ENCODE measurements at places on chromosomes 4 and X. TPM values are rescaled to one million over a fixed set of nuclear protein-coding genes. Genes with fewer than 3 reads are reported as not detected.
A peak's percentile ranks its signal among the peaks of the same experiment; 100 is the strongest.

DNA sequence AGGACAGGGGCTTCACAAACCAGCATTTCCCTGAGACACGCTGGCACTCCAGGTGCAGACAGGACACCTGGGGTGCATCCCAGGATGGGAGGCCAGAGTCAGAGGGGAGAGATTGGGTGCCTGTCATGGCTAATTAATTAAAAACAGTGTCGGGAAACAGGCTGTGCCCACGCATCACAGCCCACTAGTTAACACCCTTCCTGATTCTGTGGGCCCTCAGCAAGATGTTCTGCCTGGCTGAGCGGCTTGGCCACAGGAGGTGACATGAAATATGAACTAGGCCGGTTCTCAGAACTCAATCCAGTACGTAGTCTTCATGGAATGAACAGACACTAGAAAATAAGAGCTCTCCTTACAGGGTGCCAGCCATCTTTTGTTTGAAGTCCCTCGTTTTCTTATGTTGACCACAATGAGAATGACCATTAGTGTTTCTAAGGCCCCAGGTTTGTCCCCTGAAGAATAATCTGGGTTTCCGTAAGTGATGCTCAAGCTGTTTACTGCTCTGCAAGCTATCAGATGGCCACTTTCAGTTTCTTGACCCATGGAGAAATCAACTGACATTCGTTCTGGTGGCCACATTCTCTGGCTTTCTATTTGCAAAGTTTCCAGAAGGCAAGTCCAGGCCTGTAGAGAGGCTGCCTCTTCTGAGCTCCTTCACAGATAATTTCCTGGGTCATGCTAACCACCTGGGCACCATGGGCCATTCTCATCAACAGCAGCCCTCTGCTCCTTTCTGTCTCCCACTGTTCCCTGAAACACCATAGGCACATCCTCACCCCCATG, 72.3 kb downstream of the SLC34A2 start:
- peaks cover 3% of the 10 kb centered on the region for H3K4me1 ChIP-seq
- H3K36me3 ChIP-seq, result no peaks in the 10 kb centered on the region
- no peak overlapping the region for H3K27ac ChIP-seq
- DNase-seq, result no peak

GRCh38 chrX:115592997-115593734, 32.2 kb downstream of the PLS3 start:
- no peaks in the 10 kb centered on the region for H3K27me3 ChIP-seq
- H3K4me3 ChIP-seq, result peak overlapping the region; percentile 56
- H3K27ac ChIP-seq, result peak overlapping the region; percentile 74
- H3K36me3 ChIP-seq, result peaks cover 2% of the 10 kb centered on the region
- DNase-seq, result no peak

GRCh38 chr4:6172093-6172926, 28.0 kb downstream of the JAKMIP1 start:
- no peak overlapping the region for H3K4me3 ChIP-seq
- no peak overlapping the region for H3K27ac ChIP-seq
- peaks cover 5% of the 10 kb centered on the region for H3K27me3 ChIP-seq
- H3K36me3 ChIP-seq, result no peaks in the 10 kb centered on the region
- H3K4me1 ChIP-seq, result no peaks in the 10 kb centered on the region
- DNase-seq, result no peak

- H3K27ac ChIP-seq, result no peak overlapping the region
- no peaks in the 10 kb centered on the region for H3K27me3 ChIP-seq
- no peak for DNase-seq
- no peaks in the 10 kb centered on the region for H3K36me3 ChIP-seq
These were observed 41.4 kb upstream of the RASSF6 start for GRCh38 chr4:73661646-73662119.

DNA sequence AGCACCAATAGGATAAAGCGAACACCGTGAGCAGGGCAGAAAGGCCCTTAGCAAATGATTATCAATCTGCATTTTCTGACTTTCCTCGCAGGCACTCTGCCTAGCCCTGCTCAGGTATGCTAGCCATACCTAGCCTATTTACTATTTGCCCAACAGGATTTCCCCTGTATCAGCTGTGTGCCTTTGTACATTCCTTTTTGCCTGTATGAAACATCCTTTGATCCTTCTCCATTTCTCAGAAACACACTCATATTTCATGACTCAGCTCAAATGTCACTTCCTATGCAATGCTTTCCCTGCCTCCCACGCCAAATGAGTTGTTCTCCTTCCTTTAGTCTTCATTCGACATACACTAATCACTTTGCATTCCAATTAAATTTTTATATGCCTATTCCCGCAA, 37.2 kb downstream of the PCDH7 start:
- H3K4me1 ChIP-seq, result no peaks in the 10 kb centered on the region
- H3K27me3 ChIP-seq, result no peaks in the 10 kb centered on the region

DNA sequence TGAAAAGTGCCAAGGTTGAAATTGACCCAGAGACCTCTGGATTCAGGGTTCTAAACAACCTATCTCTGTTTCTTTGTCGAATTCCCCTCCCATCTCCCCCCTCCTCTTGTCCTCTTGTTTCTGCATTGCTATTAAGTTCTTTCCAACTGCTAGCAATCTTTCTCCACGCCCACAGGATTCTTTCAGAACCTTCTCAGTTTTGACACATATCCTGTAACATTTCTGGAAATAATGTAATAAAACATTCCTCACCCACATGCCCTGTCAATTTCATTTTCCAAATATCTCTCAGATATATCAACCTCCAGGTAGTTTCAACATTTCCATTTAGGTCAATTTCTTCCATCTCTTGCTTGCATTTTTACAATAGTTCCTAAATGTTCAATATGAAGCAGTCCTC, 1105.9 kb downstream of the ARAP2 start:
- H3K36me3 ChIP-seq, result peaks cover 2% of the 10 kb centered on the region
- no peaks in the 10 kb centered on the region for H3K4me1 ChIP-seq
- H3K27me3 ChIP-seq, result no peaks in the 10 kb centered on the region
- DNase-seq, result no peak

- no peaks in the 10 kb centered on the region for H3K36me3 ChIP-seq
- peaks cover 3% of the 10 kb centered on the region for H3K4me1 ChIP-seq
- peaks cover 5% of the 10 kb centered on the region for H3K27me3 ChIP-seq
- DNase-seq, result no peak
These were observed 94.5 kb downstream of the DHX15 start for GRCh38 chr4:24489870-24490269.

The TCEAL6 gene
- total RNA-seq, result not detected

The PABPC1L2A gene
- total RNA-seq, result 0.23 TPM

The CC2D2A gene
- 26.2 TPM for total RNA-seq
